A172 (cell line): ENCODE measurements at places on chromosomes 1 and 21. TPM values are rescaled to one million over a fixed set of nuclear protein-coding genes. Genes with fewer than 3 reads are reported as not detected.

- no peak for DNase-seq
Measured at GRCh38 chr1:116763116-116763786, 9.0 kb downstream of the CD2 start.

Gene VHLL
- not detected in 2 replicates for total RNA-seq

Gene MYBPH
- total RNA-seq = 0.36 and 0.38 TPM in 2 replicates

Gene ZNF695
- total RNA-seq = 11.4 and 17.3 TPM in 2 replicates

Gene FCRL4
- total RNA-seq = not detected in 2 replicates

Gene S100A7A
- total RNA-seq = not detected in 2 replicates
